Activated naive CD4-positive, alpha-beta T cell treated with anti-CD3 and anti-CD28 coated beads for 36 hours (primary cell): ENCODE measurements at places on chromosomes 1 and 21. TPM values are rescaled to one million over a fixed set of nuclear protein-coding genes. Genes with fewer than 3 reads are reported as not detected.

CSDE1 gene
- 579 TPM for total RNA-seq

TMEM269 gene
- total RNA-seq = 0.57 TPM

CHRNB2 gene
- total RNA-seq = not detected

- no peak for DNase-seq
Observed at GRCh38 chr1:31981456-31981839, 32.2 kb upstream of the KHDRBS1 start.

GRCh38 chr1:209354111-209354839 is 229.2 kb upstream of the CAMK1G start:
- peak; percentile 77 for DNase-seq

DNA sequence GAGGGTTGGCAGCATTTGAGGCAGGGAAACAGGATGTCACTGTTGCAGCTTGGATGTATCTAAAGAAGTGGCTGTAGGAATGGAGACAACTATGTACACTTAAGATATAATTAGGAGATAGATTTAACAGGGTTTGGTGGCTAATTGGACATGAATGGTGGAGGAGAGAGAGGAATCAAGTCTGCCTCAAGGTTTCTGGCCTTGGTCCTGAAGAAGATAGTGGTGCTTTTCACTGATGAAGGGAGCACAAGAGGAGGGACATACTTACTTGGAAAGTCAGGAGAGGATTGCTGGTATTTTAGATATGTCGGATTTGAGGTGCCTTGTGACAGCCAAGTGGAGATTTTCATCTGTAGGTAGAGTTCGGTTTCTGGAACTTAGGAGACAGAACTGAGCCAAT is 123.9 kb downstream of the ST6GALNAC3 start:
- DNase-seq = no peak

- DNase-seq = peak; percentile 92
Observed at GRCh38 chr1:211698161-211699026, 23.0 kb upstream of the NEK2 start.
